ENCODE measurements at places on chromosomes 11 and 22. TPM values are rescaled to one million over a fixed set of nuclear protein-coding genes. Genes with fewer than 3 reads are reported as not detected.

DNA sequence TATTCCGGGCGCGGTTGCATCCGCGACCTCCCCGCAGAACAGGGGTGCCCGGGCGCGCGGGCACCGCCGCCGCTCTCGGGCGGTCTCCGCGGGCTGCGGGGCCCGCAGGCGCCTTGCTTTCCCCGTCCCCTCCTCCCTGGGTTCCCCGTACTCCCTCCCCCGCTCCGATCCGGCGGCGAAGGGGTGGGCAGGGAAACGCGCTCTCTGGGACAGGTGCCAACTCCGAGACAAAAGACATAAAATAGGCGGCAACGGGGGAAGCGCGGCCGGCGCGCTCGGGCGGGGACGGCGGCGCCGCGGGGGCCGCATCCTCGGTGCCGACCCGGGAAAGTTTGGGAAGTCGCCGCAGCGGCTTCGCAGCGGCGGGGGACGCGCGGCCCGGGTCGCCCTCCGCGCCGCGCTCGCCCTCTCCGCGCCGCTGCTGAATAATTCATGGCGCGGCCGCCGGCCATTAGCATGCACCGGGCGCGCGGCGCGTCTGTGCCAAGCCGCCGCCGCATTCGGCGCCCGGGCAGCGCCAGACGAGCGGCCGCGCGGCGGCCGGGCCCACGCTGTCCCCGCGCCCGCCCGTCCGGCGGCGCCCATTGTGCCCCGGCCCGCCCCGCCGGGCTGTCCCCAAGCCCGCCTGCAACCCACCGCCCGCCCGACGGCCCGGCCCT, 78.7 kb upstream of the PPARA start:
- peak; percentile 94 for DNase-seq

DNA sequence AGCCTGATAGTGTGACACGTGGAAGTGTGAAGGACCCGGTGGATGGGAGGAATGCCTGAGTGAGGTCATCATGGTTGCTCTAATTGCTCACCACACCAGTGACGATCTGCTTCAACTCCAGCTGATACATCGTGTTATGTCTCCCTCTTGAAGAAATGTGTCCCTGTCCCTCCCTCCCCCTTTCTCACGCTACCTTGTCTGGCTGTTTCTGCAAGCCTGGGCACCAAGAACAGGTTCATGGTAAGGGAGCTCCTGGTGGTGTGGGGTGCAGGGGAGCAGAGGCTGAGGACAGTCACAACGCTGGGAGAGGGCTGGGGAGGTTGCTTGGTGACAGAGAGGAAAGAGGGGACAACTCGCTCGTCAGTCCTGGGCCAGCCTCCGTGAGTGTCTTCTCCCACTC, 413.4 kb downstream of the SOX6 start:
- DNase-seq, result no peak

GRCh38 chr11:7576726-7577290, 63.0 kb downstream of the PPFIBP2 start:
- DNase-seq, result peak; percentile 16

DNA sequence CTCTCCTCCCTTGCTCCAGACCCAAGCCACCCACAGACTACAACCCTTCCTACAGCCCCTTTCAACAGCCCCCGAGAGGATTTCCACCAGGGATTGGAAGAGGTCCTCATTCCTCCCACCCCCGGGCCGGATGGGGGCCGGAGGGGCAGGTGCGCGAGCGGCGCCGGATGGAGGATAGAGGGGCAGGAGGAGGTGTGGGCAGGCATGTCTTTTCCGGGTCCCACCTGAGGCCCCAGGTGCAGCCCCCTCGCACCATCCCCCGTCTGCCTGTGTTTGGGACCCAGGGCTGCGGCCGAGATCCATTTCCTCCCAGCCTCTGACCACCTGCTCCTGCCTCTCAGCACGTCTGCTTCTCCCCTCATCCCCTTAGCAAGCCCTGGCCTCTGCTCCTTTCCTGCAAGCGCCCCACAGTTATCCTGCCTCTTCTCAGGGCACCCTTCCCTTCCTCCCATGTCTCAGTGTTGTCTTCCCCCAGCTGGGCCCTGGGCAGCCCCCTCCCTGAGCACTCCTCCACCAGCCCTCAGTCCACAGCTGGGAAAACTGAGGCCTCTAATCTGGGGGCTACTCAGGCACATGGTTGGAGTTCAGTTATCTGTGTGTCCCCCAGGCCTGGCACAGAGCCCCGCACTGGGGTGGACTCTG, 19.3 kb upstream of the CBX7 start:
- DNase-seq, result peak; percentile 45

DNA sequence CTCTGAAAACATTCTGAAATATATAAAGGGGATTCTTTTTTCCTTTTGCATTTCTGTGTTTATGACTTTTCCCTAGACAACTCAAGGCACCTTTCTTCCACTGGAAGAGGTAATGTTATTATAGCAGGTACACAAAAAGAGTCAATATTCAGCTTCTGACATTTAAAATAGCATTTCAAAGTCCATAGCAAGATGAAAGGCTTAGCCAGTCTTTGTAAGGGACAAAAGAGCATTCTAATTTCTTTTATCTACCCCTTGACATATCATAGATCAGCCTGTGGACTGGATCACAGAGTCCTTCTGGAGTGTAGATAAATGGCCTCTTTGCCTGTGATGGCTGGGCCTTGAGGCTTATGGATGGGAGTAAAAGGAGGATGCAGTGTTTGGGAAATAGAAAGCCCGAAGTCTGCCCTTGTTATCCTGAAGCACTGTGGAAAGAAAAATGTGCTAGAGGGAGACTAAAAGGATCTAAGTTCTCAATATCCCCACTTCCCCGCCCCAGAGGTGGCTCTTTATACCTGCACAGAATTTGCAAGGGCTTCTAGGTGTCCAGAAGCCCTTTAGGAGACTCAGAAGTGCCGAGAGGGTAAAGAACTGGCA, 1.6 kb upstream of the HEPACAM start:
- DNase-seq, result no peak

DNA sequence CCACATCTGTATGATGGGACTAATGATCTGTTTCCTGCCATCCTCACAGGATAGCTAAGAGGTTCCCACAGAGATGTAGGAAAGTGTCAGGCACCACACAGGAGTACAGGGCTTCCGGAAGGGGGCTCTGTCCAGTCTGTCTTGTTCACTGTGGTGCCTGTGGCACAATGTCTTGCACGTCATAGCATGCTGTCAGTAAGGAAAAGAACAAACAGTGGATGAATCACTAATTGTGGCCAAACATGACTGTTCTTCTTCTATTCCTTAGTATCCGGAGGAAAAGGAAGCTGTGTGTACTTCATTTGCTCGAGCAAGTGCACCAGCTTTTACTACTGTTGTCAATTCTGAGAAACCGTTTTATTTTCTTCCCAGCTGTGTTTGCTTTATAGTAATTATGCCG, 73.4 kb upstream of the YWHAH start:
- no peak for DNase-seq

- peak; percentile 91 for DNase-seq
Measured at GRCh38 chr11:19577976-19578619, 134.5 kb upstream of the NAV2 start.

DNA sequence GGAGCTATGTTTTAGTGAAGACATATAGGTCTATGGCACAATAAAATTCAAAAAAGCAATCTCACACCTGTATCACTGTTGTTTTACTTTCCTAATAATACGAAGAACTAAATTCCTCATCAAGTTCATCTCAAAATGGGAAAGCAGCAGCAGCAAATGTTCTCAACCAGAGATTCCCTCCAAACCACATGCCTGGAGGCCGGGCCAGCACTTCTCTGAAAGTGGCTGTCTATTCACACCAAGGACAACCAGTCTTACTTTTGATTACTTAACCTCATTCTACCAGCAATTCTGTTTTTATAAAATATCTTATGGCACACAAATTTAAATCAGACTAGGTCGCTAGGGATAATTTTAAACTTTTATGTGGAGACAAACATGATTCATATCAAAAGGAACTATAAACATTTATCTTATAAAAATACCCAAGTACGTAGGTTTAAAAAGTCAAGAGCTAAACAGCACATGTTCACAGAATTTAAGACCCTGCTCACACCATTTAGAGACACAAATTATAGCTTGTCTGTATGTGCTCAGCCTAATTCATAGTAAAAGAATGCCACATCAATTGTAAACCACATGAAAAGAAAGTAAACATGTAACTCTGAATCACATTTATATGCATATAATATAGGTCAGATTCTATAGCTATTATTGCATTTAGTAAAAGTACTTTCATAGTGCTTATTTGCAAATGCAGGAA, 46.1 kb downstream of the RRAS2 start:
- DNase-seq, result no peak

GRCh38 chr11:45857961-45858474, 10.7 kb downstream of the CRY2 start:
- peak; percentile 35 for DNase-seq

DNA sequence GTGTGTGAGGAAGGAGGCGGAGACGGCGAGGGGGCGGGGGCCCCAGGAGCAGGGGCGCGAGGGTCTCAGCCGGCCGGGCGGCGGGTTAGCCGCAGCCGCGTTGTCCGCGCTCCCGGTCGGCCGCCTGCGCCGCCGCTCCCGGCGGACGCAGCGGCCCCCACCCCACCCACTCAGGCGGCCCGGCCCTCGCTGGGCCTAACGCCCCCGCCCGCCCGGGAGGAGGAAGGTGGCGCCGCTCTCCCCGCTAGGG, at the start of gene FCHSD2:
TSS of gene FCHSD2 (minus strand) at position 191 of the 250 bp plus-strand sequence. CDS start 441 bp downstream, outside the sequence.
- DNase-seq, result no peak

The CASP12 gene
- total RNA-seq, result 5.6 TPM

The HTR3A gene
- total RNA-seq, result not detected

The PLAAT4 gene
- total RNA-seq, result 1.1 TPM

DNA sequence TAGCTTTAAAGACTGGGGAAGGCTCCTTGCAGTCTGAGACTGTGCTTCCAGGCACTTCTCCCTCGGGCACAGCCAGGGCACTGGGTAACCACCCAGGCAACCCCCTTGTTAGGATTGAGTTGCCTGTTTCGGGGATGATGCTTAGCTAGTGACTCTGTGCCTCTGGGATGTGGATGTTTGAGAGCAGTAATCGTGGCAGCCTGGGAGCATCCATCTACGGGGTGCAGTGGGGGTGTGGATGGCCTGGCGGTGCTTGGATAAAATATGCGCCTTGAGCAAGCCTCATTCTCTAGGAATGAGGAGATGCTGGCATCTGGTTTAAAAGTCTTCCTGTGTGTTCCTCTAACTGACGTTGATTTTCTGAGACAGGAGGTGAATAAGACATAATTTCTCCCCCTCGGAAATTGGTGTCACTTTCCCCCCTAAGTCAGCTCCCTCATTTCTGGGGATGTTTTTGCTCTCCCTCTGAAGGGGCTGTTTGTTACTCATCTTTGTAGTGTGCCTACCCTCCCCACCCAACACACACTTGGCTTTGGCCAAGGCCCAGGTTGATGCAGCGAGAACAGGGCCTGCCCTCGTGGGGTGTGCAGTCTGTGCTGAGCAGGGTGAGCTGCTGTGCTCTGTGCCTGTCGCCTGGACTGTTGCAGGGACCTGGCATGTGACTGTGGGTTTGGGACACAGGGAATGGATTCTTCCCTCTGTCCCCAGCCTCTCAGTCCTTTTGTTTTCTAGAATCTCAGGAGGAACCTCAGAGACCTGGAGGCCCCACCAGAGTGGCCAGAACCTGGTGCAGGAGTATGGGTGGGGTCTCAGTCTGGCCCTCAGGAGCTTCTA, 2.0 kb downstream of the GNAZ start:
- no peak for DNase-seq

The MORC2 gene
- total RNA-seq, result 38.6 TPM

GRCh38 chr22:34950489-34950888, 115.5 kb upstream of the ISX start:
- DNase-seq, result no peak

- no peak for DNase-seq
Measured at GRCh38 chr11:105183987-105184386, 44.4 kb upstream of the CARD18 start.

- no peak for DNase-seq
Measured at GRCh38 chr11:74121804-74122203, 49.0 kb downstream of the C2CD3 start.

GRCh38 chr22:48340191-48340590, 1487.5 kb downstream of the BRD1 start:
- DNase-seq, result no peak

DNA sequence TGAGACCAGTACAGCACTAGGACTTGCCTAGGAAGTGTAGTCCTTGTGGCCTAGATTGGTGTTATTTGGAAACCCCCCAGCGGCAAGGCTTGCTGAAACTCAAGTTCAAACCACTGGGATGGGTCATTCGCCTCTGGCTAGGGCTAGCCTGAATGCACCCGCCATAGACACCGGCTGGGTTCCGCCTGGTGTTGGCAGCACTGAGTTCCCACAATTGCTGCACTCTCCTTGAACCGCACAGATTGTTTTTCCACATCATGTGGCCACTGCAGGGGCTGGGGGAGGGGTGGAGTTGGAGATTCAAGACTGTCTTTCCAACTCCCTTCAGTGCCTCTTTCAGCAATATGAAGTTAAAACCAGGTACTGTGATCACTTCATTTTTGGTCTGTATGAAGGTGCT, 43.1 kb downstream of the CCDC73 start:
- no peak for DNase-seq

The PTGDR2 gene
- not detected for total RNA-seq

DNA sequence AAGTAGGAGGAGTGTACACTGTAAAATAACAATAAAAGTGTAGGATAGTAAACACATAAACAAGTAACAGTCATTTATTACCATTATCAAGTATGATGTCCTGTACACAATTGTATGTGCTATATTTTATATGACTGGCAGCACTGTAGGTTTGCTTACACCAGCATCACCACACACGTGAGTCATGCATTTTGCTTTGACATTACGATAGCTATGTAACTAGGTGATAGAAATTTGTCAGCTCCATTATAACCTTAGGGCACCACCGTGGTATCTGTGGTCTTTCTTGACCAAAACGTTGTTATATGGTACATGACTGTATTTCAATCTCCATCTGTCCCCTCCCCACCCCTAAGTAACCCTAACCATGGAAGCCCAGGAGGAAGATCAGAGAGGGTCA, 1.1 kb downstream of the DNAL4 start:
- no peak for DNase-seq

The EHBP1L1 gene
- total RNA-seq, result 418 TPM

The PKDREJ gene
- not detected for total RNA-seq

DNA sequence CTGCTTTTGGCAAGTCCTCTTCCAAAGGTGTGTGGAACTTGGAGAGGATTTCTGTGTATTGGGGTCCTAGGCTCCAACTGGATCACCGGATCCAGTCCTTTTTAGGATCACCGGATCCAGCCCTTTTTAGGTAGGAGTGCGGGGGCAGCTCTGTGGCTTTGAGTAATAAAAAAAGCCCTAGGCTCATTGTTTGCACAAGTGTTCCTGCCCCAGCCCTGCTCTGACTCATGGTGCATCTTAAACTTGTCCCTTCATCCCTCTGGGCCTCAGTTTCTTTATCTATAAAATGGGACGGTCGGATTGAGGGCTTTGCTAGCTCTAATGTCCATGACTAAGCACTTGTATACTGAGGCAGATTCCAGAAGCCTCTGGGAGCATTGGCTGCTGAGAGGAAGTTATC, 22.7 kb upstream of the CD44 start:
- DNase-seq, result no peak

The RIMBP3B gene
- total RNA-seq, result not detected

GRCh38 chr11:64894070-64894811, 15.8 kb upstream of the EHD1 start:
- DNase-seq, result peak; percentile 92

DNA sequence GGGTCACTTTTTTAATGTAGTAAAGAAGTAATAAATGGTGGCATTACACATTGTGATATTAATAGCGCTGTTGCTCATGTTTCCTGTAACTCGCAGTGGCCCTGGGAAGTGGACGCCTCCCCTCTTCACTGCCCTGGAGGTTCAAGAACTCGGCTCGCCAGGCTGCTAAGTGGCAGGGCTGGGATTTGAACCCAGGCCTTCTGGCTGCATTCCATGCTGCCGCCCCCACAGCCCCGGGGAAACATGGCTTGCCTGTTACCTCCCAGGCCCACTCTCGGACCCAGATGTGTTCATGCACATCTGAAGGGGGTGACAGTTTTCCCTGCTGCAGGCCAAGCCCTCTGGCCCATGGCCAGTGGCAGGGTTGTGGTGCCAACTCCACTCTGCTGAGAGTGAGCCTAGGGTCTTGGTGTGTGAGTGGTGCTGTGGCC, 25.0 kb upstream of the MGAT3 start:
- DNase-seq, result peak; percentile 22

All from ascending aorta (tissue), 2 donors.